ENCODE measurements at places on chromosomes 5 and 9.

DNA sequence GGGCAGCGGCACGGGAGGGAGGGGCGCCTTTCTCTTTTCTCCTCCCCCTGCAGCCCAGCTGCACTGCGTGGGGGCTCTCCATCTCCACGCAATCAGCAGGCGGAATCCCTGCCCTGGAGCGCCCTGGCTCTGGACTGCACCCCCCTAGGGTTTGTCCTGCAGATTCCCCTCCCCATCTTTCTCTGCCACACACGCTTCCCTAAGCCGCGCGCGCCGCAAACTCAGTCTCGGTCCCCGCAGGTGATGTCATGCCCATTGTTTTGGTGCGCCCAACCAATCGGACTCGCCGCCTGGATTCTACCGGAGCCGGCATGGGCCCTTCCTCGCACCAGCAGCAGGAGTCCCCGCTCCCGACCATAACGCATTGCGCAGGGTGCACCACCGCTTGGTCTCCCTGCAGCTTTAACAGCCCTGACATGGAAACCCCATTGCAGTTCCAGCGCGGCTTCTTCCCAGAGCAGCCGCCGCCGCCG, at the start of gene KCNN2:
KCNN2 (plus strand) TSS at position 347 of the 473 bp plus-strand sequence; CDS start at position 417, 70 bp downstream.
- peak; percentile 60 for DNase-seq

DNA sequence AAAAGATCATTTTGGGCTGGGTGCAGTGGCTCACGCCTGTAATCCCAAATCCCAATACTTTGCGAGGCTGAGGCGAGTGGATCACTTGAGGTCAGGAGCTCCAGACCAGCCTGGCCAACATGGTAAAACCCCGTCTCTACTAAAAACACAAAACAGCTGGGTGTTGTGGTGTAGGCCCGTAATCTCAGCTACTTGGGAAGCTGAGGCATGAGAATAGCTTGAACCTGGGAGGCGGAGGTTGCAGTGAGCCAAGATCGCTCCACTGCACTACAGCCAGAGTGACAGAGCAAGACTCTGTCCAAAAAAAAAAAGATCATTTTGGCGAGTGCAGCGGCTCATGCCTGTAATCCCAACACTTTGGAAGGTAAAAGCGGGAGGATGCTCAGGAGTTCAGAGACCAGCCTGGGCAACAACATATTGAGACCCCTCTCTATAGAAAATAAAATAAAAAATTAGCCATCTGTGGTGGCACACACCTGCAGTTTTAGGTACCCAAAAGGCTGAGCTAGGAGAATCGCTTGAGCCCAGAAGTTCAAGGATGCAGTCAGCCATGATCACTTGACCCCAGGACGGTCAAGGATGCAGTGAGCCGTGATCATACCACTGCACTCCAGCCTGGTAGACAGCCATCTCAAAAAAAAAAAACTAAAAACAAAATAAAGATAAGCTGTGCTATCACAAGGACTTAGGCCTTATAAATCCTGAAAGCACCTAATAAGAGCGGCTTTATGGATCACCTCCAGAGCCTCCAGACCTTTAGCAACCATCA, 16.2 kb downstream of the PPP2CA start:
- DNase-seq, result no peak

DNA sequence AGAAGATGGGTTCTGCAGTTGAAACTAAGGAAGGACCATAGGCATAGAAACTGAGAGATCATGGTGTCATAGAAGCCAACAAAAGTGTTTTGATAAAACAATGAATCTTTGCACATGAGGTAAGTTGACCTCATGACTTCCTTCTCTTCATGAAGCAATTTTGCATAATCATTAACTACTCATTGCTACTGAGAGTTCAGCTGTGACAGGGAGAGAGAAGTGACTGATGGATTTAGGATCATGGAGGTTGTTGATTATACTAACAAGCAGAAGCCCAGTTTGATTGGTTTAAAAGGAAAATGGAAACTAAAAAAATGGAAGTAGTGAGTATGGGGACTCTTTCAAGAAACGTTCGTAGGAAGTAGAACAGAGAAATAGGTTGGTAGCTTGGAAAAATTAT, 51.2 kb downstream of the PARP8 start:
- DNase-seq, result no peak

DNA sequence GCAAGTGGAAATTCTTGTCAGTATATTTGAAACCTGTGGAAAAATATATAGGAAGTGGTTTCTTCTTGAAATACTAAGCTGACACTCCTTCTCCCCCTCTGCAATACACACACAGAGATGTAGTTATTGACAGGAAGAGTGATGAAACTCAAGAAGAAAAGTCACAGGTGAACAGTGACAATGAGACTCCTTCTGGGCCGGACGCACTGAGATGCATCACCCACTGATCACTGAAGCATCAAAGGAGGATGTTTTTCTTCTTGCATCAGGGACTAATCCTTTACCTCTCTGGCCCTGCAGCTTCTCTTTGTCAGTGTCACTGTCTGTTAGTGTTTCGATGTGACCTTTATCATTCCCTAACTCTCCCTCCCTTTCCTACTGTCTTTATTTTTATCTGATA, 1864.2 kb upstream of the C9orf72 start:
- no peak for DNase-seq

- DNase-seq, result no peak
These were observed 3.8 kb downstream of the NDUFA8 start for GRCh38 chr9:122155796-122156195.

- no peak for DNase-seq
These were observed 44.8 kb downstream of the VCAN start for GRCh38 chr5:83516377-83516776.

DNA sequence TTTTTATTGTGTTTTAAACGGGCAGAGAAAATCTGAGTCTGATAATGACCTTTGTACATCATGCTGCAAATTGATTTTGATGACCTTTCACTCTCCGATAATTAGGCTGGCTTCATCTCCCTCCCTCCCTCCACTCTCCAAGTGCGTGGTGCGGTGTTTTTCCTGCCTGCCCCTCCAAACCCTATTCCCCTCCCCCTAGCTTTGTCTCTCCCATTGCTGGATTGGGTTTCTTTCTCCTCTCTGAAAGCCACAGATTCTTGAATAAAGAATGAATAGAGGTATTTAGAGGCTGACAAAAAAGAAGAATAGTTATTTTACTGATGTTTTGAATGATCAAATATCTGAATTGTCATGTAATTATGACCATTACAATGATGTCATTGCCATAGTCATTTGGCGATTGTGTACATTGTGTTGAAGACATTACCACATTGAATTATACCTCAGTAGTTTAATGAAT, 571.1 kb upstream of the ZNF608 start:
- DNase-seq, result peak; percentile 86

DNA sequence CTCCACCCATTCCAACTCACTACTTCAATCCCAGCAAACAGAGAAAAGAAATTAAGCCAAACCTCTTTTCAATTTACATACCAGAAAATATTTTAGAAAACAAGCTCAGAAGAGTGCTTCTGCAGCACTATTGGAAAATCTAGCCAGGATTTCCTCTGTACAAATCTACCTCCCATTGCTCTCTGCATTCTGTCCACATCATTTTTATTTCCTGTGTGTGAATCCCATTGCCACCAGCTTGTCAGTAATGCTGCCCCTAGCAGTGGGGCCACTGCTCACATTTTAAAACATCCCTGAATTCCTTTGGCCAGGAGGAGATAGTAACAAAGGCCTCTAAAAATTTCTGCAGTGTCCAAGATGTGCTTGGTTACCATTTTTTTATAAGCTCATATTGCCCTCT, 232.5 kb downstream of the ARRDC3 start:
- DNase-seq, result no peak

GRCh38 chr5:56006094-56006493, 11.3 kb upstream of the IL6ST start:
- DNase-seq, result no peak

- no peak for DNase-seq
These were observed 3.9 kb upstream of the BARX1 start for GRCh38 chr9:93958819-93959682.

- peak; percentile 47 for DNase-seq
These were observed 22.5 kb downstream of the MSANTD3 start for GRCh38 chr9:100449420-100449819.

DNA sequence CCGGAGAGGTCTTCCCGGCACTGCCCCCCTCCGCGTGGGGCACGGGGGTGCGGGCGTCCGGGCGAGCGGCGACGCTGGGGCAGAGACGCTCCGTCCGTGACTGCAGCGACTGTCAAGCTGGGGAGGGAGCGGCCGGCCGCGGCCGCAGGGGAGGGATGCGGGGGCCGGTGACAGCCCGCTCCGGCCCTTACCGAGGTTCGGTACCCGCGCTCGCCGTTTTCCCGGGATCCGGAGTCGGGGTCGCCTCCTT, 400 bp downstream of the KDM4C start:
- no peak for DNase-seq

DNA sequence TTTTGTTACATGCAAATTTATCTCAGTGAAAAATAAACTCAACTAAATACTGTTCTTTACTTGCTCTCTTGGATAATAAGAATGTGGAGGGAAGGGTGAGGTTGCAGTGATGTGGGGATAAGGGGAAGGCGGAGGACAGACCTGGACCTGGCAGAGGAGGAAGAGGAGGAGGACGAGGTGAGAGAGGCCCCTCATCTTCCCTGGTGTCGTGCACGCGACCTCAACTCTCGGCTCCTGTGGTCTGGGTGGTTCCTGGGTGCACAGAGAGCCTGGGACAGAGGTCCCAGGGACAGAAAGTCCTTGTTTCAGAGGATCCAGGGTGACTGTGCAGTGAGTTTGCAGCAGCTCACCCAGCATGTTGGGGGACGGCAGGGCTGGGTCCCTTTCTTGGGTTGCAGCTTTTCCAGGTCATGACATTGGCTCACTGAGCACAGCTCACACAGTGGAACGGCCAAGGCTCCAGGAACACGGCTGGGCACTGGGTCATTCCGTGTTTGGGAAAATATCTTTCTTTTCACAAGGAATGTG, 37.7 kb upstream of the LPCAT1 start:
- DNase-seq, result no peak

All from NCI-H2171 treated with DMSO at 0.1 percent for 48 hours (cell line).